Stimulated activated CD8-positive, alpha-beta memory T cell treated with anti-CD3 and anti-CD28 coated beads, Interleukin-15, amount 100 ng/mL, for 4 hours (primary cell): ENCODE measurements at places on chromosomes 6 and 20.
A peak's percentile ranks its signal among the peaks of the same experiment; 100 is the strongest.

DNA sequence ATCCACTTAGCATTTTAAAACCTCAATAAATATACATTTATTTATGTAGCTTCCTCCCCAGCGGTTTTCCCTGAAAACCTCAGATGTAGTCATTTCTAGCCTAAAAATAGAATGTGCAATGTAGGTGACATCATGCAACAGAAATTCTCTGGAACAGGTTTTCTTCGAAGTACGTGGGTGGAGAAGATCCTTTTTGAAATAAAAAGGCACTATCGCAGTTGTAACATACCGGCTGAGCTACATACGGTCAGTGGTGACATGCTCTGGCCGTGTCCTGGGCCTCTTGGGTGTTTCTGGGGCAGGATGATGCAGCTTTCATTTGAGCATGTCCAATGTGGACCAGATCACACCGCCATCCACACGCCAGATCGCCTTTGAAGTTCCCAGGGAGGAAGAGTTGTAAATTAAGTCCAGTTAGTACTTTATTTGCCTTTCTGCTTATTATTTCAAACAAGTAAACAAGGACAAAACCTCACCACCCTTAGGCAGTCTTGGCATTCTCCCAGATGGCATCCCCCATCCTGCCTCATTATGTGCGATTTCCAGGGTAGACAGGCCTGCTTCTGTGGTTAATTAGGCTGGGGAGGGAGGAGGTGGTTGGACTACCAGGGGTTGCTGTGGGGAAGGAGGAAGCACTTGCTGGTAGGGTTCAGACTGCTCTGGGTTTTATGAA is 109.5 kb upstream of the CLDN20 start:
- DNase-seq, result no peak

GRCh38 chr20:54649511-54649962 is 174.1 kb downstream of the DOK5 start:
- peak; percentile 1 for DNase-seq

- DNase-seq, result no peak
These were observed 285.6 kb upstream of the ID4 start for GRCh38 chr6:19551611-19552010.

DNA sequence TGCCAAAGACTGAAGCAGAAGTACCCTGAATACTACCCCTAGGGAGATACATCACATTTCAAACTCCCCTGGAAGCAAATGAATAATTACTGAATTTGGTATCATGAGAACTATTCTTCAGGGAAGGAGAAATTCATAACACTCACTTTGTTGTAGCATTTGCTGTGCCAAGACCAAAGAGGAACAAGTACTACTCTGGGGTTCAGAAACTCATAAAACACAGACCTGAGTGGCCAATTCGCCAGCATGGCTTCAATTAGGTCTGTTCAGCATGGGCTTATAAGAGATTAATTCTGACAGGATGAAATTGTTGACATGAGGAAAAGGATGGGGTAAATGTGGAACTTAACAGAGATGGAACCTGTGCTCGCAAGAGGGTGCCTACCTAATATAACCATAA is 6.5 kb downstream of the ELOVL5 start:
- no peak for DNase-seq

DNA sequence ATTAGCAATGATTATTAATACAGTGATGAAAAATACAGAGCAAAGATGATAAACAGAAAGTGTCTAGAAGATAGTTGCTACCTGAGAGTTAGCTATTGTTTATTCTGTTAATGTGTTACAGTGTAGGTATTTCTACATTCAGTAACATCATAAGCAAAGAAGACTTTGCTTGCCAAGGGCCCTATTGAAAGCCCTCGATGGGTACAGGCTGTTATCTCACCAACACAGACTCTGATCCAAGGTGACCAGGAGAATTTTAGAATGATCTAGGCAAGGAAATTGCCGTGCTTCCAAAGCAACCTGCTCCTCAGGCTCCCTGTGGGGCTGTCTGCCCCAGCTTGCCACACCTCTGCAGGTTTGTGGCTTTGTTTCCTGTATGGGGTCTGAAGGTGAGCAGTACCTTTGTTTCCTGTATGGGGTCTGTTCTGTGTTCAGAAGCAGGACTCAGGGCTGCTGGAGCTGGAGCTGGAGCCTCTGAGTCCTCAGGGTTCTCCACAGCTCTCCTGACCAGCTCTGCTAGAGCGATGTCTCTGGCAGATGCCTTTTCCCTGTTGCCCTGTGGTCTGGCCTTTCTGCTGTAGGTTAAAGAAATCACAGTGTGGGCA is 32.5 kb downstream of the PHACTR3 start:
- no peak for DNase-seq
